ENCODE measurements at places on chromosomes 11 and 22. TPM values are rescaled to one million over a fixed set of nuclear protein-coding genes. Genes with fewer than 3 reads are reported as not detected.

GRCh38 chr11:68051191-68052136 lies 12.6 kb downstream of the TCIRG1 start:
- no peak for DNase-seq

- DNase-seq, result no peak
These were observed 124.4 kb downstream of the ETS1 start for GRCh38 chr11:128462922-128463321.

DNA sequence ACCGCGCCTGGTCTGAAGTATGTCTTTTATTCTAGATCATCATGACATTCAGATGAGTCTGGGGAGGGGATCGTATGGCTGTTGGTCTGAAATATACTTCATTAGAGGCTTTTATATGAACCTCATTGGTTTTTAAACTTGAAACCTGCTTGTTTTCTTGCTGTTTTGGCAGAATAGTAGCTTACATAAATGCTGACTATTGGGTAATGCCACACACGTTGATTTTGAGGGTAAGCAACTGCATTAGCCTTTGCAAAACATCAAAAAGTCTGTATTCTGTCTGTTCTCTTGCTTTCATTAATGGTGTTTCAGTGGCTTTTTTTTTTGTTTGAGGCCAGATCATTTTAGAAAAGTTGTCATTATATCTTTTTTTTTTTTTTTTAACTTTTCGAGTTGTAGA lies 14.2 kb downstream of the PPME1 start:
- no peak for DNase-seq

DNA sequence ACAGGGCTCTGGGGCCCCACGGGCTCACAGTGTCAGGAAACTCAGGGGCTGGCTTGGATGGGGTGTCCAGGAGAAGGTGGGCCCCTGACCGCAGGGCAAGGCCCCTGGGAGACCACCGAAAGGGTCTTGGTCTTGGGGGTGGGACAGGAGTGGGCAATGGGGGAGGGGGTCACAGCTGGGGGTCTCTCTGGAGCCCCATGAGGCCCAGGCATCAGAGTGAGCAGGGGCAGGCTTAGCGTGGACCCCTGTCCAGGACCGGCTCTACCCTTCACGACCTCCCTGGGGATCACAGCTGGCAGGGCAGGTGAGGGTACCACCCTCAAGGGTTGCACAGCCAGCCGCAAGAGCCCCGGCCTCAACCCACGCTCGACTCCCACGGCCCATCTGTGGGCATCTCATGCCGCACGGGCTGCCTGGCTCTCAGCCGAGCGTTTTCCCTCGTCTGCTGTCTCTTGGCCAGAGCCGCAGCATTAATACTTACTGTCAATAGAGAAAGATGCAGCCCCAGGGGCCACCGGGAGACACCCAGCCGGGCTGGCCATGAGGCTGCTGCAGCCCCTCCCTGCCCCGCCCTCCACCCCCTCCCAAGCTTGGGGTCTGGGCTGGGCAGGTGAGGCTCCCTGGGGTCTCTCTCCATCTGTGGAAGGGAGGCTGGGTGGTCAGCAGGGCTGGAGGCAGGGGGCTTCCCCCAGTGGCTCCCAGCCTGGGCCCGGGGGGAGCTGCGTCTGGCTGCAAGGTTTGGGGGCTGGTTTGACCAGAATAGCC lies 662 bp downstream of the MUC5B start:
- no peak for DNase-seq

GRCh38 chr11:33716243-33716642 lies 15.6 kb upstream of the C11orf91 start:
- peak; percentile 63 for DNase-seq

SLC25A22 gene
- 19.4 TPM for polyA plus RNA-seq

GRCh38 chr11:27355575-27356104 lies 7.4 kb downstream of the CCDC34 start:
- no peak for DNase-seq
